ENCODE measurements at places on chromosomes 1 and 21. TPM values are rescaled to one million over a fixed set of nuclear protein-coding genes. Genes with fewer than 3 reads are reported as not detected.

AMY2B gene
- total RNA-seq = 15.1 TPM

GRCh38 chr1:15663925-15664324 is 20.2 kb upstream of the PLEKHM2 start:
- DNase-seq = no peak

- no peak for DNase-seq
Observed at GRCh38 chr1:99051611-99052283, 47.1 kb upstream of the PLPPR5 start.

- no peak for DNase-seq
Observed at GRCh38 chr1:205583461-205584130, 48.2 kb downstream of the ELK4 start.

DNA sequence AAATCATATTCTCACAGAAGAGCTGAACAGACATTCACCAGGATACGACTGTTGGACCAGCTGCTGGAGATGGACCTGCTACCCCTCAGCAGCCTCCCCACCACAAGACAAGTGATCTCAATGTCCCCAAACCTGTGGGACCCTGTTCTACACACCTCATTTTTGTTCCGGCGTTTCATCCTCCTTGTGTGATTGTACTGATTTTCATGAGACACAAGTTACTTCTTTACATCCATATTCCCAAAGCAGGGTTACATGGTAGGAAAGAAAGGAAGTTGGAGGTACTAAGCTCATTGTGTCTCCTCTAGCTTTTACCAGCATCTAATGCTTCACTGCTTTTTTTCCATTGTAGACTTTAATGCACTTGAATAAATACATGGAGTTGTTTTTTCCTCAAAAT is 8.7 kb downstream of the ADAMTS1 start:
- DNase-seq = no peak

TRIM67 gene
- not detected for total RNA-seq

C1orf21 gene
- 69.3 TPM for total RNA-seq

DNA sequence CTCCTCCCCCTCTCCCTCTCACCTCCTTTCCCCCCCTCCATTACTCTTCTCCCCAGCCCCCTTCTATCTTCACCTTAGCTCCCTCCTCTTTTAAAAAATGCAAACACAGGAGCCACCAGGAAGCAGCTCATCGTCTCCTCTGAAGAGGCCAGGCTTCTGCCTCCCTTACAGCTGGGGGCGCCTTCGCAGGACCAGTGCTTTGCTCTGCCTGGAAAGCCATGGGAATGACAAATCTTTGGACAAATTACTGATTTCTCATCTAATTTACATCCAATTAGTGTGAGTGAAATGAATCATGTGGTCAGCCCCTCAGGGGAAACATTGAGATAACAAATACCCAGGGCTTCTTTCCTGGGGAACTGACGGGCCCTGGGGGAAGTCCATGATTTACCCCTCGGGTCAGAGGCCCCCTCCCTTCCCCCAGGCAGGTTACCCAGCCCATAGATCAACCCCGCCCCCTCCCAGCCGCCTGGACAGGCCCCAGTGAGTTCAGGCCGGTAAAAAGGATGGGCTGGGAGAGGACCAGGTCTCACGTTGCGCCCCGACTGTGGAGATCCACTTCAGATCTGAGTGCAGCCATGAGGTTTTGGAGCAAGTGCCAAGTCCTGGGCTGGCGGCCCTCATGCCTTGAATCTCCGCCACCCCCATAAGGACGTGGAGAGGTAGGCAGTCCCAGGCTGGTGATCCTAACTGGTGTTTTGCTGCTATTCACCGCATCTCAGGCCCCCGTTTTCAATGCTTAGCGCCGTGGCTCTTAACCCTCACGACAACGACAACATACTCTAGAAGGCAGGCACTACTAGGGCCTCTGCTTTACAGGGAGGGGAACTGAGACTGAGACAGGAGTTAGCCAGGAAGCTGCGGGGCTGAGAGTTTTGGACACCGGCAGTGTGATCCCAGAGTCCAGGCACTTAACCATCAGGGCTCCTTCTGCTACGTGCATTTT is 300.8 kb downstream of the RRAGC start:
- no peak for DNase-seq
